AG04450 (cell line): ENCODE measurements at places on chromosomes 2 and 18. TPM values are rescaled to one million over a fixed set of nuclear protein-coding genes. Genes with fewer than 3 reads are reported as not detected.
A peak's percentile ranks its signal among the peaks of the same experiment; 100 is the strongest.

The C2orf15 gene
- polyA plus RNA-seq, result 0.14 TPM in 1 of 2 replicates, not detected in the other

The VWC2L gene
- polyA plus RNA-seq, result 0.04 TPM in 1 of 2 replicates, not detected in the other

The TMEM18 gene
- 29.8 and 40.9 TPM in 2 replicates for polyA plus RNA-seq

The DAW1 gene
- polyA plus RNA-seq, result 0.12 and 0.25 TPM in 2 replicates

The ITGB6 gene
- polyA plus RNA-seq, result not detected in 2 replicates

The MC4R gene
- polyA plus RNA-seq, result 0.06 TPM in 1 of 2 replicates, not detected in the other

The TLX2 gene
- polyA plus RNA-seq, result not detected in 2 replicates

The UGT1A5 gene
- polyA plus RNA-seq, result not detected in 2 replicates

The FAM124B gene
- not detected in 2 replicates for polyA plus RNA-seq

- no peak for DNase-seq
Observed at GRCh38 chr18:12295389-12296086, 12.5 kb upstream of the TUBB6 start.

DNA sequence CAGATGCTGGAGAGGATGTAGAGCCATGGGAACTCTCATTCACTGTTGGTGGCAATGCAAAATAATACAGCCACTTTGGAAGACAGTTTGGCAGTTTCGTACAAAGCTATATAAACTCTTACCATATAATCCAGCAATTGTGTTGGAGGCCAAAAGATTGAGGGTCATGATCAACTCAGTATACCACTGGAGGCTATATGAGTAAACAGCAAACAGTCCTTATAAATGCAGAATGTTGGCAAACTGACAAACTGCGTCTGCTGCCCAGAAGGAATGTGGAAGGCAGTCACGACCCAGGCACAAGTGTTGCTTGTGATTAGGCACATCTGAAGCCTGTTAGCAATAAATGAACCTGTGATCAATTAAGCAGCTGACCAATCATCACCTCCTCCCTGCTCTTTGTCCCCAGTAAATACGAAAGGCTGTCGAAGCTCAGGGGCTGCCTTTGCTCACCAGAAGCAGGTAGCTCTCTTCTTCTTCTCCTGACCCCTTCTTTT lies 98.1 kb upstream of the SPOPL start:
- DNase-seq, result no peak

DNA sequence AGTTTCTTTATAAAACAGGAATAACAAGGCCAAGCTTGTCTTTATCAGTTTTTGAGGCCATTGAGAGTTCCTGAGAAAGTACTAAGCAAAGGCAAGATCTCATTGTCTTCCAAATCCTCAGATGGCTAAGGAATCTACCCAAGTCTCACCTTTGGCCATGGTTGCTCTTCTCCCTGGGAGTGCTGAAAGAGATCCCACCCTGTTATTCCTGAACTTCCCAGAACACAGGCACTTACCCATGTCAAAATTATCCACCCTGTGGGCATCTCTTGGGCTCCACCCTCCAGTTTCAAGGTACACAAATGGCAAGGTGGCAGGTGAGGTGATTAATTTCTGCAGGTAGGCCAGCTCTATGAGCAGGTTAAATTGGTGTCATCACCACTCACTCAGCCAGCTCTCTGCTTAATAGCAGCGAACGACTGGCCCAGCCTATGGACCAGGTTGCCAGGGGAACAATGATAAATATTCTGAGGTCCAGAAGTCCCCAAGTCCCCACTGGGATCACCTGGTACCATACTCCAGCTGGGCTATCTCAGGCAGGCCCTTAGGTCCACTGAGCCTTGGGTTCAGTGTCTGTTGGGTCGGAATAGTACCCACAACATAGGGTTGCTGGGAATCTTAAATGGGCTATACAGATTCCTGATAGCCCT lies 2.3 kb upstream of the SPRED2 start:
- DNase-seq, result no peak

- DNase-seq, result no peak
Observed at GRCh38 chr2:185475914-185476313, 262.7 kb upstream of the FSIP2 start.

GRCh38 chr2:173355866-173356508 lies 1.3 kb downstream of the CDCA7 start:
- no peak for DNase-seq

DNA sequence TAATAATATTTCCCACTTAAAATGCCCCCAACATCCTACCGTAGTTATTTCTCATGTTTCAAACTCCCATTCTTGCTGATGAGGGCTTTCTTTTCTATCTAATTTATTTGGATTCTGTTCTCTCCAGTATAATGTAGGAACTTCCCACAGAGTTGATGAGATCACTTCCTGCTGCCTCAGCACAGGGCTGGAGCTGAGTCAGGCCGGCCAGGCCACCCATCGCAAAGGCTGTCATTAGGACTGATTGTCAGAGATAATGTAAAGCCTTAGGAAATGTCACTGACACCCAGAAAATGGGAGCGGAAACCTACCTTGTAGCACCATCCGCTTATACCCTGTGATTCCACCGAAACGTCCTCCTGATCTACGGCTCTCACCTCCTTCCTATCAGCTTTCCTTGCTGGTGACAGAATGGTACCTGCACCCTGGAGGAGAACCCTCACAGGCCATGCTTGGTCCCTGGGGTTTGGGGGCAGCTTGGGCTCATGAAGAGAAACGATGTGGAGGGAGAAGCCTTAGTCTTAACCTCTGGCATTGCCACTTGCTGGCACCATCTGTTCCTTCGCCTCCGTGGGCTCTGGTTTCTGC lies 672.8 kb upstream of the ID2 start:
- DNase-seq, result no peak

GRCh38 chr2:238864207-238865014 lies 16.5 kb downstream of the TWIST2 start:
- DNase-seq, result peak; percentile 95

DNA sequence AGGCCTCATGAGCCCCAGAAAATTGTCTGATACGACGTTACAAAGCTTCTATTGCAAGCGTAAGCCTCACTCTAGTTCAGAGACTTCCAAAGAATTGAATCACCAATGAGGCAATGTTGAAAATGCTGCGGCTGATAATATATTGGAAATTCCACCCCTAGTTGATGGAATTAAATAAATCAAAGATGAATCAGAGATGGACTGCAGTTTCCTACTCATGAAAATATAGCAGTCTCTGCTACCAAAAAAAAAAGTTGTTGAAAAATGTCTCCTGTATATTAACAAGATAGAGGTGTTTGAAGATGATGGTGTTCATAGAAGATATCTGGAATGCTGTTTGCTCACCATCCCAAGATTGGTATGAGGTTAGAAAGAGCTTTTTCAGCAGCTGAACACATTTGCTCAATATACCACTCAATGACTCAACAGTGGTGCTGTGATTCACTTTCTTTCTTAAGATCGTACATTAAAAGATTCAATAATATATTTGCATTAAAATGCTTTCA lies 99.8 kb upstream of the ARHGAP28 start:
- no peak for DNase-seq

DNA sequence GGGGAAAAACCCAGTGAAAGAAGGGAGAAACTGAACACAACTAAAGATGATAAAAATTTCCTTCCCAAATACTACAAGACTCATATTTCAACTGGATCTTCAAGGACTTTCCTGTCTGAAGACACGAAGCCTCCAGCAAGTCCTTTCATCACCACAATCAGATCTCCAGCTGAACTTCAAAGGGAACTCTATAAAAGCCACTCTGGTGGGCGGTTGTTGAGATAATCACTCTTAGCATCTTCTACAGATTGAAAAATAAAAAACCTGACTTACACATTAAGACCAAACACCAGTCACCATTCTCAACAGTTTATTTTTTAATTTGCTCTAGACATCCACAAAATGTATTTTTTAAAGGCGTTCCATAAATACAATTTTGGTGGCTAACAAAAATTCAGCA lies 4.4 kb downstream of the REV1 start:
- DNase-seq, result no peak

DNA sequence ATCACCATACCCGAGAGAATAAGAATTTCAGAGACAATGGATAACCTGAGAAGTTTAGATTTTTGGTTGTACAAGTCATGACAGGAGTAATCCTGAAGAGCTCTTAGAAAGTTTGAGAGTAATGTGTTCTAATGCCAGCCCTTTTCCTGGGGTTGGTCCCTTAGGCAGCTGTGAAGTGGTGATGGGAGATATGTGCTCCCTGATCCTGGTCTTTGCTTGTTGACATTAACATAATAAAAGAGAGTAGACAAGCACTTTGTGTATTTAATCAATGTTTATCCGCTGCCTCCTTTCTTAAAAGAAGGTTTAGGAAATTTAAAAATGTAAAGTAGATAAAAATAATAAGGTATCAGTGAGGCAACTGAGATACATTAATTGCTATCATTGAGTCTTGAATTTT lies 13.8 kb upstream of the DSC3 start:
- DNase-seq, result no peak

- no peak for DNase-seq
Observed at GRCh38 chr2:174635015-174635593, 37.5 kb upstream of the WIPF1 start.

GRCh38 chr2:25825238-25825637 lies 53.0 kb downstream of the ASXL2 start:
- no peak for DNase-seq

DNA sequence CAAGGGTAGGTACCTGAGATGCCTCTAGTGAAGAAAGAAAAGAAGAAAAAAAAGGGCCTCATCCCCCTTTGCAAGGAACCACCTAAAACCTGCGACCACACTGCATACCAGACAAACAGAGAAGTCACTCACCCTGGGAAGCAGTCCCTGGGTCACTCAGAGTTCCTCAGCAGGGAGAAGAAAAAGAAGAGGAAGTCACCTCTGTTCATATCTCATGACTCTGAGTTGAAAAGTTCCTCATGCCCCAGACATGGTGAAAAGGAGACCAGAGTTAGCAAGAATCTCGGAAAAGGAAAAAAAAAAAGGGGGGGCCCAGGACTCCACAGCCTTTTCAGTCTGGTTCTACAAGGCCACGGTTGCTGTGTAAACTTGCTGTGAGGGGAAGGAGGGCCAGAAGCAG lies 478.4 kb upstream of the NRXN1 start:
- no peak for DNase-seq
